ENCODE measurements at places on chromosomes 4 and X.

DNA sequence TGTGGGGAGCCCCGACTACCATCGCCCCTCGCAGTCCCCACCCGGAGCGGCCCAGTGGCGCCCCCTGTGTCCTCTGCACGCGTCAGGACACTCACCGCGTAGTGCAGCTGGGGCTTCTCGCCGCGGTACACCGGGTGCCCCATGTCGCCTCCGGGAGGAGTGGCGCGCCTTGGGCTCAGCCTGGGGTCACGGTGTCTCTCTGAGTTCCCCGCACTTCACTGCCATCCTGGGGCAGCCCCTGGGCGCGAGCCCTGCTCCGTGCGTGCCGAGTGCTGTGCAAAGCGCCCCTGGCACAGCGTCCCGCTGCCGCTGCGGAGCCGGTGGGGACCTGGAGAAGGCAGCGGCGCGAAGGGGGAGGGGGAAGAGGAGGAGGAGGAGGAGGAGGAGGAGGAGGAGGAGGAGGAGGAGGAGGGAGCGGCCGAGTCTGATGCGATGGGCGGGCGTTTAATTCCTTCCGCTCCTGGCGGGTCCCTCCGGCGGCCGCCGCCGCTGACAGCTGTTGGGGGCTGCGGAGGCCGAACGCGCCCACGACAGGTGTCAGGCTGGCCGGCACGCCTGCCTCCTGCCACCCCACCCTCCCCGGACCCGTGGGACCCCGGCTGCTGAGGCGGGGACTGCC lies 134.3 kb downstream of the AMELX start:
- DNase-seq = peak; percentile 68

GRCh38 chrX:114162068-114162735 lies 421.7 kb upstream of the HTR2C start:
- no peak for DNase-seq

GRCh38 chr4:142741995-142742394 lies 104.1 kb downstream of the INPP4B start:
- no peak for DNase-seq

- DNase-seq = no peak
These were observed 4.3 kb downstream of the GK start for GRCh38 chrX:30657196-30658161.

DNA sequence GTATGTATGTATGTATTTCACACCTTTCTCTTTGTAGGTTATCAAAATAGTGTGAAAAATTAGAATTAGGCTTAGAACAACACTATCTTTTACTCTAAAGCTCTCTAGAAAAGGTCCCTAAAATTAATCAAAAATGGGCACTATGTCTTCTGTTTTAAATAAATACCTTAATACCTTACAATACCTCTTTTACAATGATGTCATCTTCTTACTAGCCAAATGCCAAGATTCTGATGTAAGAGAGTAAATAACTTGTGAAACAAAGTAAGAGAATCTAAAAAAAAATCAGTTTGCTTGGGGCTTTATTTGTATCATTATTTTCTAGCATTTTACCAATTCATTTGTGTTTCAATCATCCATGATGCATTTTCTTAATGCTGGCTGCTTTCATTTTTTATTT lies 402.2 kb upstream of the MAGEB2 start:
- DNase-seq = no peak

DNA sequence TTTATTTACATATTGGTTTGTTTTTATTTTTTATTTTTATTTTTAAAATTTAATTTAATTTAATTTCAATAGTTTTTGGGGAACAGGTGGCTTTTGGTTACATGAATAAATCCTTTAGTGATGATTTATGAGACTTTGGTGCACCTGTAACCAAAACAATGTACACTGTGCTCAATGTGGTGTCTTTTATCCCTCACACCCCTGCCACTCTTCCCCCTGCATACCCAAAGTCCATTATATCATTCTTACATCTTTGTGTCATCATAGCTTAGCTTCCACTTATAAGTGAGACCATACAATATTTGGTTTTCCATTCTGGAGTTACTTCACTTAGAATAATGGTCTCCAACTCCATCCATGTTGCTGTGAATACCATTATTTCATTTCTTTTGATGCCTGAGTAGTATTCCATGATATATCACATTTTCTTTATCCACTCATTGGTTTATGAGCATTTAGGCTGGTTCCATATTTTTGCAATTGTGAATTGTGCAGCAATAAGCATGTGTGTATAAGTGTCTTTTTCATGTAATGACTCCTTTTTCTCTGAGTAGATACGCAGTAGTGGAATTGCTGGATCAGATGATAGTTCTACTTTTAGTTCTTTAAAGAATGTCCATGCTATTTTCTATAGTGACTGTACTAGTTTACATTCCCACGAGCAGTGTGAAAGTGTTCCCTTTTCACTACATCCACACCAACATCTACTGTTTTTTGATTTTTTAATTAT lies 157.1 kb downstream of the CPXCR1 start:
- DNase-seq = no peak

- DNase-seq = no peak
These were observed 108.5 kb upstream of the WDR1 start for GRCh38 chr4:10225096-10225495.

- DNase-seq = no peak
These were observed 6.1 kb downstream of the CXCR3 start for GRCh38 chrX:71612256-71612655.

GRCh38 chrX:1283741-1284140 lies 15.1 kb downstream of the CSF2RA start:
- no peak for DNase-seq

DNA sequence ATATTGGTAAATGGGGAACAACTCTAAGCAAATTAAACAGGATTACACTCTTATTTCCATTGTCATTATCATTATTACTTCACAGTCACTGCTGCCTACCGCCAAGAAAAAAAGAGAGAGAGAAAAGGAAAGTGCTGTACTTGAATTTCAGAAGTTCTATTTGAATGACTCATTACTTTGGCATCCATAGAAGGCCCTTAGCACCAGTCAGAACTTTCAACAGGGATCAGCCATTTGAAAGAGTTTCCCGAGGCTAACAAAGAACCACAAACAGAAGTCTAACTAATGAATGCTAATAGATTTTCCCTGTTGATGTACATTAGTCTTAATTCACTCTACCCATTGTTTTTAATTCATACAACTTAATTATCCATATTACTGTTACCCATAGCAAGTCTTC lies 116.3 kb downstream of the SHROOM4 start:
- no peak for DNase-seq

GRCh38 chr4:1253831-1254230 lies 4.9 kb upstream of the CTBP1 start:
- DNase-seq = no peak

DNA sequence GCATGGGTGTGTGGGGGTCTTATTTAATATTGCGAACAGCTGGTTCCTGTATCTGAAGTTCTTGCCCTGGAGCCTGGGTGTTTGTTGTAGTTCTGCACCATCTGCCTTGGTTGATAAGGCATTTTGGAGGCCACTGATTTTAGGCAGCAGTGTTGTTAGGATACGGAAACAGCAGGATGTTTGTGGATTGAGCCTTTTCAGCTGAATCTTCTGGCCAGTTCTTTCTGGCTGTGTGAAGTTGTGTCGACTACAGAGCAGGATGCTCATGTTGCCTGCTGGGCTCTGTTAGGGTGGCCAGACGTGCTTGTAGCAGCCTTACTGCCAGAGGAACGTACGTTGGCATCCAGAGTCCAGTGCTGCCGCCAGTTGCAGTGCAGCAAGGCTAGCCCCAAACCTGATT lies 134.2 kb downstream of the PTTG2 start:
- DNase-seq = no peak

DNA sequence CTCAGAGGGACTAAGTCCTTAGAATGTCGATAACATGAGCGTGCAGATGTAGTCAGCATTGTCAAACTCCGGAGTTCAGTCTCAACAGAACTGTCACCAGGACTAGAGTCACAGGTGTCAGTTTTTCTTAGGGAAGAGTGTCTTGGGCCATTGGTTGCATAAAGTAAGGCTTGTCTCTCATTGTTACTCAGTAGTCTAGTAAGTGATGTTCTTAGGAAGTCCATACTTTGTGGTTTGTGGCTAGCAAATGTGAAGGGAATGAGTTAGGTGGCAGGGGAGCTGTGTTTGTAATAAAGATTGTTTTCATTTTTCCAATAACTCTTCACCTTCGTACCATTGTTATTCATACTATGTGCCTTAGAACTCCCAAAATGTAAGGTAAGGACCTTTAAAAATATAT lies 119.6 kb downstream of the AFF2 start:
- DNase-seq = no peak

DNA sequence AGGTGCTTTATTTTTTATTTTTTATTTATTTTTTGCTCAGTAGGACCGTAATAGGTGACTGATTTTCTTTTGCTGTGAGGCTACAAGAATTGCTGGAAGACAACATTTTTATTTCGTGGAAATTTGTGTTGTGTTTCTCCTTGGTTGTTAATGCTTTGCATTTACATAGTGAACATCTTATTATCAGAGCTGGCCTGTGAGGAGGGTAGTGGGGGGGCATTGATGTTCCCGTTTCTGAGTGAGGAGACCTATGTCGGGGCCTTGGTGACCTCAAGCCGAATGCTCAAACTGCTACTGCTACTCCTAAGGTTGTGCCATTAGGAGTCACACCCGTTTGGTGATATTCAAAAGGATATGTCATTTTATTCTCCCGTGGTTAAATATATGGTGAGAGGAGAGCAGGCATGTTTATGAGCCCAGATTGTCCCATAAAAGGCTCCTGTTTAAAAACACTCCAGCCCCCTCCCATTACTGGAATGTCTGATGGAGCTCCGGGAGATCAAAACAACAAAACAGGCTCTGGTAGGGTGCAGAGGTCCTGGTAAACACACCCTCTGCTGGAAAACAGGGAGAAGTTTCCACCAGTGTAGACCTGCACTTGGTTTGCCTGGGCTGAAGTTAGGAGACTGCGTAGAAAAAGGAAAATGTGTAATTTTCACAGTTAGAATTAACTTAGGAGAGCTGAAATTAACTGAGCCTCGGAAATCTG lies 5.6 kb downstream of the PDGFRA start:
- no peak for DNase-seq

- no peak for DNase-seq
These were observed 471.7 kb downstream of the SH2D1A start for GRCh38 chrX:124818033-124818432.
